CD4-positive, alpha-beta memory T cell (primary cell): ENCODE measurements at places on chromosomes 12 and 14. TPM values are rescaled to one million over a fixed set of nuclear protein-coding genes. Genes with fewer than 3 reads are reported as not detected.

DNA sequence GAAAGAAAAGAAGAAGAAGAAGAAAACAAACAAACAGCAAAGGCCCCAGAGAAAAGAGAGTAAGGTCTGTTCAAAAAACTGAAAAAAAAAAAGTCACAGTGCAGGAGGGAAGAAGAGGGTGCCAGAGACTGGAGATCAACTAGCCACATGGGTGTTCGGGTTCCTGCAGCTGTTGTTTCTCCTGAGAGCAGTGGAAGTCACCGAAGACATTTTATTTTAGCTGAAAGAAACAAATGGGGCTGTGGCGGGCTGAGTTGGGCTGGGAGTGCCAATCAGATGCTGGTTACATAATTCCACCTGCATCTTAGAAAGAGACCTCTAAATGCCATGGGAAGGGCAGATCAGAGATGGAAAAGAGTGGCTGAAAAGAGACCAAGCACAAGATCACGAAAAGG lies 33.9 kb downstream of the ACTN1 start:
- peaks cover 15% of the 10 kb centered on the region for H3K4me1 ChIP-seq
- DNase-seq = no peak
- no peaks in the 10 kb centered on the region for H3K27me3 ChIP-seq
- no peak overlapping the region for H3K4me3 ChIP-seq
- no peak overlapping the region for H3K27ac ChIP-seq

- H3K27me3 ChIP-seq = peaks cover 3% of the 10 kb centered on the region
- DNase-seq = no peak
- no peak overlapping the region for H3K27ac ChIP-seq
- no peak overlapping the region for H3K4me3 ChIP-seq
- no peaks in the 10 kb centered on the region for H3K4me1 ChIP-seq
Observed at GRCh38 chr12:54605138-54605970, 16.9 kb upstream of the PPP1R1A start.

DNA sequence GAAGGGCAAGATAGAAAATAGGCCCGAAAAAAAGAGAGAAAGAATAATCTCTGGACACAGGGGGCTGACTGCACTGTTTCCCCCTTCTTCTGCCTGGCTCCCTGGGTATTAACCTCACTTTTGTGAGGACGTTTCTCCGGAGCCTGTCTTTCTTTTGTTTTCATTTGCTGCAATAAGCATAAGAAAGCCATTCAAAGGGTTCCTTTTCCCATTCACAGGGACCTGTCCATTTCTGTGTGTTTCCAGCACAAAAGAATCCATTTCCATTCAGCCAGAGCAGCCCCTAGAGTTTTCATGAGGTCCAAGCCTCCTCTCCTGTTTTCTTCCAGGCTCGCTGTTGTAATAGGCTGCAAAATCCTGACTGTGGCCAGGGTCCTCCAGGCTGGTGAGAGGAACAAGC lies 16.8 kb downstream of the PLXNC1 start:
- no peak overlapping the region for H3K4me3 ChIP-seq
- no peaks in the 10 kb centered on the region for H3K27me3 ChIP-seq
- H3K27ac ChIP-seq = no peak overlapping the region
- no peaks in the 10 kb centered on the region for H3K4me1 ChIP-seq

DNA sequence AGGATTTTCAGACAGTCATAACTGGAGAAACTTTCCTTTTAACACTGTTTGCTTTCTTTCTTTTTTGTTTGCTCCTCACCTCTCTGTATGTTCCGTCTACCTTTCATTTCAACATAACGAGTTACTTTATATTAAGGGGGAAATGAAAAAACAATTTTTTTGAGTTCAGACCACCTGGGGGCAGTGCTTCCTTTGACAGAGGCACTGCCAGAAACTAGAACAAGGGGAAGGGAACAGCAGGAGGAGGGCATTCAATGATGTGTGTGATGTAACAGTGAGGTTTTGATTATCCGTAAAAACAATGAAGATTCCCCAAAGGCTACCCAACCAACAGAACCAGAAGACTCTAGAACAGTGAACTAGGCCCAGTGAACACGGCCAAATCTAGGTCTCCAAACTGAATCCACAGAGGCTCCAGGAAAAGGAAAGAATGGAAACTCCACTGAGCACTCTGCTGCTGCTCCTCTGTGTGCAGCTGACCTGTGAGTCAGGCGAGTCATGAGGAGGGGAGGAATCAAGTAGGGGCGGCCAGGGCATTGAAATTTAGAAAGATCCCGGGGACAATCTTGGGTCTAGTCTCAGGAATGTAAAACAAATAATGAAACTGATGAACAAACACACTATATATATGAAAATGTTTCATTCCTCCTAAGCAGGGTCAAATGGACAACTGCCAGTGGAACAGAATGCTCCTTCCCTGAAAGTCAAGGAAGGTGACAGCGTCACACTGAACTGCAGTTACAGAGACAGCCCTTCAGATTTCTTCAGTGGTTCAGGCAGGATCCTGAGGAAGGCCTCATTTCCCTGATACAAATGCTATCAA lies 323.5 kb downstream of the DAD1 start:
- no peaks in the 10 kb centered on the region for H3K36me3 ChIP-seq
- no peaks in the 10 kb centered on the region for H3K4me1 ChIP-seq
- H3K27me3 ChIP-seq = no peaks in the 10 kb centered on the region
- no peak overlapping the region for H3K27ac ChIP-seq
- no peak for DNase-seq
- no peak overlapping the region for H3K4me3 ChIP-seq

MYL2 gene
- not detected for total RNA-seq

DNA sequence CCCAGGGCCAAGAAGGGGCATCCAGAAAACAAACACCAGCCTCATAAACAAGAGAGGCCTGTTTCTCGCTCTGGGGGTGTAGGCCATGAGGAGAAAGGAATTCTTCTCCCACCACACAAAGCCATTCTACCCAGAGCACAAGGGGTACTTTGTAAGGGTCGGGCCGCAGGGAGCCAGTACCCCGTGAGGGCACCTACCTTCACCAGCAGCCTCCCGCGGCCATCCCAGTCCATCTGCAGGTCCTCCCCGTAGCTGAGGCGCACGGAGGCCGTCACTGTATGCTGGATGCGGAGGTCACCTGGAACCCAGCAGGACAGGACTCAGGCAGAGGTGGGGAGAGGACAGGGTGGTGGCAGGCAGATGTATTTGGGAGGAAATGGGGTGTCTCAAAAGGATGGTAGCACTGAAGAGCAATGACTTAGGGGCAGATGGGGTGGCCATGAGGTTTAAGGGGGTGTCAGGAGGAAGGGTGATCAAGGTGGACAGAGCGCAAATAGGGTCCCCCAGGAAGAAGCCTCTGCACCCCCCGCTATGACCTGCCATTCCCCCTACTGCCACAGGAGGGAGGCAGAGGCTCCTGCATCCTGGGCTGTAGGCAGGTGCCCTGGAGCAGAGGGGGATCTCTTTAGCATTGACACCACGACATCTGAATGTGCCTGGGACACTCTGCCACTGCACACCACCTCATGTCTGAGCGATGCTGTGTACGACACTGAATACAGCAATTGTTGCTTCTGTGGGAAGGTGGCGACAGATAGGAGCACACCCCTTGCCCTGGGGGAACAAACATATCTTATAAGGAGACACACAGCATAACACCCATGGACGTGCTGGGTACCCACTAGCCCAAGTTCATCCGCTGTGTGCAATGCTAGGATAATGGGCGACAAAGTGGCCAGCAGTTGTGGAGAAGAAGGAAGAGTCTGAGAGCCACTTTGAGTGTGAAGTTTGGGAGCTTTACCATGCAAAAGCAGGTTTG lies 61.4 kb downstream of the VWF start:
- no peaks in the 10 kb centered on the region for H3K36me3 ChIP-seq
- H3K27me3 ChIP-seq = no peaks in the 10 kb centered on the region
- DNase-seq = peak; percentile 54
- no peaks in the 10 kb centered on the region for H3K4me1 ChIP-seq
- no peak overlapping the region for H3K4me3 ChIP-seq
- no peak overlapping the region for H3K27ac ChIP-seq

DNA sequence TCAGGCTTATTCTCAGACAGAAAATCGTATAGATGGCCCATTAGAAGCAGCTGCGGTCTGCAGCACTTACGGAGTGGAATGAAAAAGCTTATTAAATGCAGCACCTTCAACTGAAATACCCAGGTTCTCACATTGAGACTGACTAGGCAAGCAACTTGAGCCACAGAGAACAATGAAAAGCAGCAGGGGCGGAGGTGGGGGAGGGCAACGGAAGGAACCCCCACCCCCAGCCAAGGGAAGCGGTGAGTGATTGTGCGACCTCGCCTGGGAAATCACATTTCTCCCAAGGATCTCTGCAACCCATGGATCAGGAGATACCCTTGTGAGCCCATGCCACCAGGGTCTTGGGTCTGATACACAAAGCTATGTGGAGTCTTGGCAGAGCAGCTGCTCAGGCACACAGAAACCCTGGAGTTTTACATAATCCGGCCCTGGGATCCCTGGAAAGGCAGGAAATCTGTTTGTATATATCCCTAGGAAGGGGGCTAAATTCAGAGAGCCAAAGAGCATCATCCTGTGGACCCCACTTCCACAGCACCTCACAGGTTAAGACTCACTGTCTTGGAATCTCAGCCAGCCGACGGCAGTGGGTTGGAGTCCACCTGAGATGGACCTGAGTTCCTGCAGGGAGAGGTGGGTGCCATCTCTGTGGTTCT lies 38.1 kb downstream of the PZP start:
- DNase-seq = no peak
- no peaks in the 10 kb centered on the region for H3K36me3 ChIP-seq
- no peak overlapping the region for H3K27ac ChIP-seq
- no peaks in the 10 kb centered on the region for H3K27me3 ChIP-seq
- no peak overlapping the region for H3K4me3 ChIP-seq

MYH6 gene
- total RNA-seq = not detected

GZMB gene
- total RNA-seq = not detected

- no peak for DNase-seq
- no peak overlapping the region for H3K4me3 ChIP-seq
- H3K4me1 ChIP-seq = peaks cover 4% of the 10 kb centered on the region
- peaks cover 33% of the 10 kb centered on the region for H3K36me3 ChIP-seq
Observed at GRCh38 chr12:132137483-132138125, 6.5 kb downstream of the DDX51 start.

- no peak for DNase-seq
- no peak overlapping the region for H3K4me3 ChIP-seq
- no peaks in the 10 kb centered on the region for H3K27me3 ChIP-seq
Observed at GRCh38 chr12:108822497-108823205, 34.7 kb downstream of the SSH1 start.

DNA sequence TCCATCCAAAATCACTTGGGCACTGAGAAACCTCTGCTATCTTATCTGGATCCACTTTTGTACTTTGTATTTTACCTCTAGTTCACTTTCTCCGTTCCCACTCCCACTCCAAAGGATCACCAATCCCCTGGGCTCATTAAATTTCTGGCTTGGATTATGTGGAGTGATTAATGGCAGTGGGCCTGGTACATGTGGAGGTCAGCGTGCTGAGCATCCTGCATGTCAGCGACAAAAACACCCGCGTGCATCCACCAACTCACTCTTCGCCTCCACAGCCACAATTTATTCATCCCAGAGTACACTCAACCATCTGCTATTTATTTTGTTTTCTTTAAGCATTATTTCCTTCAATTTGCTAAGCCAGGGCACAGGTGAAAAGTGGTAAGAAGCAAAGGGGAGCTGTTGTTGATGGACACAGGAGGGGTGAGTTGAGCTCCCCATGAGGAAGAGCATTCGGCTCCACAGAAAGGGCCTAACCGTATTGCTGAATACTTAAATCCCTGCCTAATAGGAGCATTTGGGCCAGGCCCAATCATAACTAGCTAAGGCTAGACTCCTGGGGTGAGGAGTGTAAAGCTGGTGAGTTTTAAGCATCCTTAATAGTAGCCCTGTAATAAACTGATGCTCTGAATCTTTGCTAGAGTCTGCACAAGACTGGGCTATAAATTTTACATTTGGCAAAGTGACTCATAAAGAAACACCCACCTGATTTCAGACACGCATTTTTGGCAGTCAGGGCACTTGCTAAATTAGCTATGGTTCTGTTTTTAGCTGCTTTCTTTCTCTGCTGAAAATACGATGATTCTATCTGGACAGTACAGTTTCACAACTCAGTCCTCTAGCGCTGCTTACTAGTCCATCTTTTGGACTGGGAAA lies 137.8 kb downstream of the SLC25A21 start:
- H3K4me3 ChIP-seq = no peak overlapping the region
- no peaks in the 10 kb centered on the region for H3K4me1 ChIP-seq
- no peaks in the 10 kb centered on the region for H3K27me3 ChIP-seq
- no peaks in the 10 kb centered on the region for H3K36me3 ChIP-seq

IRAK3 gene
- total RNA-seq = 0.44 TPM

DNA sequence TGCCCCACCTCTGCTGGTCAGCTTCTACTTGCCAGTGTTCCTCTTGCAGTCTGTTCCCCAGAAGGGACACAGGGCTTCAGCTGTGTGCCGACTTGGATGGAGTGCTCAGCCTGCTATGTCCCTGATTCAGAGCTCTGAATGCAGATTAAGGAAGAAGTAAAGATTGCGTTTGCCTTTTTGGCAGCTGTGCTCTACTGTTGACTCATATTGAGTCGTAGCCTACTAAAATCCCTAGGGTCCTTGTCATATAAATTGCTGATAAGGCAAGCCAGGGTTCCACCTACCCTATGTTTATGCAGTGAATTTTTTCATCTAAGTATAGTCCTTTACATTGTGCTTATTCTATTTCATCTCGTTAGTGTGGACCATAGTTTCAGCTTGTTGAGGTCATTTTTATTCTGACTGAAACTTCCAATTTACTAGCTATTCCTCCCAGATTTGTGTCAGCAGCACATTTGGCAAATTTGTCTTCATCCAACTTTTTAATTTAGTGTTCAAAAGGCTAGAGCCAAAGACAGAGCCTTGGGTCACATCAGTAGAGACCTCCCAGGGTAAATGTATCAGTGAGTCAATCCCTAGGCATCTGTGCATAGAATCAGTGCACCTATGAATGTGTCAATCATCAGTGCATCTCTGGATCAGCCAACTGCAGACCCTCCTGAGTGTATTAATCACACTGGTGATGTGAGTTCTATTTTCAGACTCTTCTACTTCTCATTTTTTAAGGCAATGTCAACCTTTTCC lies 31.9 kb downstream of the CACNA1C start:
- no peaks in the 10 kb centered on the region for H3K36me3 ChIP-seq
- H3K4me3 ChIP-seq = no peak overlapping the region
- no peak for DNase-seq
- no peak overlapping the region for H3K27ac ChIP-seq
- H3K27me3 ChIP-seq = peaks cover 3% of the 10 kb centered on the region
- no peaks in the 10 kb centered on the region for H3K4me1 ChIP-seq

CCDC197 gene
- total RNA-seq = not detected

- H3K27me3 ChIP-seq = no peaks in the 10 kb centered on the region
- peaks cover 12% of the 10 kb centered on the region for H3K36me3 ChIP-seq
- H3K27ac ChIP-seq = no peak overlapping the region
- DNase-seq = no peak
- no peak overlapping the region for H3K4me3 ChIP-seq
- no peaks in the 10 kb centered on the region for H3K4me1 ChIP-seq
Observed at GRCh38 chr12:95257541-95257940, 39.9 kb downstream of the VEZT start.

SYCP3 gene
- total RNA-seq = 0.28 TPM

DNA sequence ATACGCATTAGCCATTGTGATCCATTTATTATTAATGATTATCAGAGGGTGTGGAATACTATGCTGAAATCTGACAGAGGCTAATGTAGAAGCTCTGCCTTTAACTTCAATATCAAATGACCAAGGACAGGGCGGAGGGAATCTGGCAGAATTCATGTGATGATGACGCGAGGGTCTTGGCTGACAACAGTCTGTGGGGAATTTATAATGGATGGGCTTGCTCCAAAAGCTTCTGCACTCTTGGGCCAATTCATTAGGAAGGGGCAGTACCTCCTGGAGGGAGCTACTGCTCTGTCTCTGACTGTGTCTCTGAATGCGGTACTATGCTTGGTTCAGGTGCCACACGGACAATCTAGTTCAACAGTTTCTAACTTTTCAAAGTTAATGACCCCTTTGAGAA lies 46.2 kb downstream of the GALNT8 start:
- no peak overlapping the region for H3K4me3 ChIP-seq
- no peaks in the 10 kb centered on the region for H3K27me3 ChIP-seq
- DNase-seq = no peak
- H3K27ac ChIP-seq = no peak overlapping the region

MYF5 gene
- total RNA-seq = not detected
